IgD-negative memory B cell (primary cell): ENCODE measurements at places on chromosomes 3 and 15. TPM values are rescaled to one million over a fixed set of nuclear protein-coding genes. Genes with fewer than 3 reads are reported as not detected.

ITIH1 gene
- polyA plus RNA-seq: not detected

DLEC1 gene
- 0.28 TPM for polyA plus RNA-seq

C3orf49 gene
- polyA plus RNA-seq: not detected

CHRNA7 gene
- polyA plus RNA-seq: not detected

PRRT3 gene
- 2.0 TPM for polyA plus RNA-seq

TRPC1 gene
- 0.45 TPM for polyA plus RNA-seq

HIGD2B gene
- polyA plus RNA-seq: not detected

TRAT1 gene
- 4.3 TPM for polyA plus RNA-seq

CCR5 gene
- polyA plus RNA-seq: not detected

SETMAR gene
- 8.8 TPM for polyA plus RNA-seq

RRP9 gene
- polyA plus RNA-seq: 28.8 TPM

INSYN1 gene
- polyA plus RNA-seq: not detected

SLC2A2 gene
- polyA plus RNA-seq: not detected
